ENCODE measurements at places on chromosomes 13 and 19.

- DNase-seq: no peak
Measured at GRCh38 chr19:15279326-15279904, 47.2 kb upstream of the EPHX3 start.

GRCh38 chr19:14731200-14731599, 41.4 kb downstream of the ZNF333 start:
- no peak for DNase-seq

GRCh38 chr13:90675129-90675528, 672.4 kb upstream of the MIR17HG start:
- DNase-seq: no peak

DNA sequence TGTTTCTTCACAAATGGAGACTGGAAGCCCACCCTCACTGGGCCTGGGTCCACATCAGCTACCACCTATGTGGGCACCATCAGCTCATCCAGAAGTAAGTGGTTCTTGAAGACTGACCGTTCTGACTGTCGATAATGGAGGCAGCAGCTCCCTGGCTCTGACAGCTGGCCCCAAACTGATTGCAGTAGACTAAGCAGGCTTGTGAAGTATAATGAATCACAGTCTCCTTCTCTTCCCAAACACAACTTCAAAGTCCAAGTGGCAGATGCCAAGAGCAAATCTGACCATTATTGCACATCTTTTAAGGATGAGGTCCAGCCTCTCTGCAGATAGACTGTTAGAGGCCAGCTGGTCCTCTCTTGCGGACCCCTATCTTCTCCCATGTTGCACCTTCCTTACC, 574.4 kb upstream of the KLF12 start:
- no peak for DNase-seq

DNA sequence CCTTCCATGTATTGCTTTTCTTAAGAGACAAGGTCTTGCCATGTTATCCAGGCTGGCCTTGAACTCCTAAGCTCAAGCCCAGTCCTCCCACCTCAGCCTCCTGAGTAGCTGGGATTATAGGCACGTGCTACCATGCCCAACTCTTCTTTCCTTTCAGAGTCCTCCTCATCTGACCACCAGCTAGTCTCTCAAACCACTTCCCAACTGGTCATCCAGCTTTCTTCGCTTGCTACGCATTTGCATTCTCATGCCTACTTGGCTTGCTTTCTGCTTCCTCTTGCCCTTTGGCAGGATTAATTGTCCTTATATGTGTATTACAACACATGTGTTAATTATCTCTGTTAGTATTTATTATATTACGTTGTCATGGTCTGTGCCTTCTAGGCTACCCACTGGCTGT, 6.3 kb downstream of the GPR18 start:
- DNase-seq: no peak
